ENCODE measurements at places on chromosomes 2 and 18.

DNA sequence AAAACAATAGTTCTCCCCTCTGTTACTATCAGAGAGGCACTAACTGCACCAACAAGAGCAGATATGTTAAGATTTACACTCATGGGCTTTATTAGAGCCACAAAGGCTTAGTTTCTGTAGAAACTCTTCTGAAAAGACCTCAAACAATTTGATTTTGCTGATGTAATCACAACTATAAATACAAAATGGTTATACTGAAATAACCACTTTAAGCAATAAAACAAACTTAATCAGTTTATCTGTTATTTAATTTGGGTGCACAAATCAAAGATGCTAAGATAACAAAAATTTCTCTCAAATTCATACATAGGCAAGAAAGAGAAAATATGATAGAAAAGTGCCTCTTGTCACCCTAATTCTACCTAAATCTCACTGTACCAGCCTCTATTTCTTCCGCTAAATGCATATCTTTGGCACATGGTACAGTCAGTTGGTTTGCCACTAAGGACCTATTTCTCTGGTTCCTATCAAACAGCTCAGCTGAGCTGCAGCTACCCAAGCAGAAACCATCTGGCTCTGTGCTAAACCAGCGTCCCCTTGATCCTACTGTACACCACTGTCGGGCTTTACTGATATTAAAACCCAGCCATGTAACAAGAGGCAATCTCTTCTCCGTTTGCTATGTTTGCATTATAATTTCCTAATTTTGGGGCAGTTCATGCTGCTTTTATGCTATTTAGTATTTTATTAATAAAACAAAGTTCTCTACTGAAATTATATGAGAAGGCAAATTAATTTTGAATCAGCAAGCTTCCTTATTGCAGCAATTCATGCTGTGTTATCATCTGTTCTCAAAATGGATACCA, 60.1 kb downstream of the CWC22 start:
- DNase-seq = no peak

- no peak for DNase-seq
These were observed 364.1 kb downstream of the ALK start for GRCh38 chr2:29557268-29557667.

- DNase-seq = no peak
These were observed 20.7 kb upstream of the ZNF407 start for GRCh38 chr18:74577019-74577418.

GRCh38 chr2:73640511-73640911, 1.7 kb downstream of the NAT8 start:
- no peak for DNase-seq

GRCh38 chr2:25204190-25204838, 35.9 kb upstream of the POMC start:
- no peak for DNase-seq

DNA sequence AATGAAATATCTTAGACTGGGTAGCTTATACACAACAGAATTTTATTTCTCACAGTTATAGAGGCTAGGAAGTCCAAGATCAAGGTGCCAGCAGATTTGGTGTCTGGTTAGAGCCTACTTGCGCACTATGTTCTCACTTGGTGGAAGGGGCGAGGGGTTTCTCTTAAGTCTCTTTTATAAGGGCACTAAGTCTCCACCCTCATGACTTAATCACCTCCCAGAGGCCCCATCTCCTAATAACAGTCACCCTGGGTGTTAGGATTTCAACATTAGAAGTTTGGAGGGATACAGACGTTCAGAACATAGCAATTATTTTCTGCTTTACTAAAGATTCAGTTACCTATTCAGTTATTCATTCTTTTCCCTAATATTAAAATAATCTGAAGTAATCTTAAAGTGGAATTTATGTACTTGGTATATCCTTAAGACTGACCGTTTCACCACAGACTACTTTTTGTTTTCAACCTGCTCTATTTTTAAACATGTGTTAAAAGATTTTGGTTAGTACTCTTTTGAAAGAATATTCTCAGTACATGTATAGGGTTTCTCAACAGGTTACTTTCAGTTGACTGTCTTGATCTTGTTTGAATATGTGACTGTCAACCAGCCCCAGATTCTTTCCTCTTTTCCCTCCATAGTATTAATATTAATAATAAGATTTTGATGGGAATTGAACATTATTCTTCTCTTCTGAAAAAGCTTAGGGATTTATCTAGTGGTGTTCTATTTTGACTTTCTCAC, 130.0 kb downstream of the TAF4B start:
- no peak for DNase-seq

- DNase-seq = no peak
These were observed 28.0 kb upstream of the SMIM21 start for GRCh38 chr18:75455249-75456198.

DNA sequence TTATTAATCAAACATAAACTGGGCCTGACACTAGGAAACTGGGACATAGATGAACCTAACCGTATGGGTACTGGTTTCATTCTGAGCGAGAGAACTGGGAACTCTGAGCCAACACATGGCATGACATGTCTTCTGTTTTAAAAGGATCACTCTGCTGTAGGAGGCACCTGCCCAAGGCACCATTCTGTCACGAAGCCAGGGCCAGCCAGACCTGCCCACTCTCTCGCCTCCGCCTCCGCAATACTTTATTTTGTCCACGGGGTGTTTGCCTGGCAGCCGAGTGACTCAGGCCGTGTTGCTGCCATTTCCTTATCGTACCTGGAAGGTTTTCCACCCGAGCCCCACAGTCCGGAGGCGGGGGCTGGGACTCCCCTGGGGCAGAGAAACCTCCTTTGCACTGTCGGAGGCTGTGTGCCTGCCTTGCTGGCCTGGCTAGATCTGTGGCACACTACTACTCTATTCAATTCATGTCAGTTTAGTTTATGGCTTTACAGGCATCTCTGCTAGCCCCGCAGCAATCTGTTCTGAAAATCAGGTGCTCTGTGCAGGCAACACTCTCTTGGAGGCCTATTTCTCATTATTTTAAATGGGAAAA, 120.4 kb upstream of the ACKR3 start:
- no peak for DNase-seq

- DNase-seq = peak; percentile 35
These were observed 31.3 kb upstream of the RAPGEF4 start for GRCh38 chr2:172704072-172704936.

DNA sequence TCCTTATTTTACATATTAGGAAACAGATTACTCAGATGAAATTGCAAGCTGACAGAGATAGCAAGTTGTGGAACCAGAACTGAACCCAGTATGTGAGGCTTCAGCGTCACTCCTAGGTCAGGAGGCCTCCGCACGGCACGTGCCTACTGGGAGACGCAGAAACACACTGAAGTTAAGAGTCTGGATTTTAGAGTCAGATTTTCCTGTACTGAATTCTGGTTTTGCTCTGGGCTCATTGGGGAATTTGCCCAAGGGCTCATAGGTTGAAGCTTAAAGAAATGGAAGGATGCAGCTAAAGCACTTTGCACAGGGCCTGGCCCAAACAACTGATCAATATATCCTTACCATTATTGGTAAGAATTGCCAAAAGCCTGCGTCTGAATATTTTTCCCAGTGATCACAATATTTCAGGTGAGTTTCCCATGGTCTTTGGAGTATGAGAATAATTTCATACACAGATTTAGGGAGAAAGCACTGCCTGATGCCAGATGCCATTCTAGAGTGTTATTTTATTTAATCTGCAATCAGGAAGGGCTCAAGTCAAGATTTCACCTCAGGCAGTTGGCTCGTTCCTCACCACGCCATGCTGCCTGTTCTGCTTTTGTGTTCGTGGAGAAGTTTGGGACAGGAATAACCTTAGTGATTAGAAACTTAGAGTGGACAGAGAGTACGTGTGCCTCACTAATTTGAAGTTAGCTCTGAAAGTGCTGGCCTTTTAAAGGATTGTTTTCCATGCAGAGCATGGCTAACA, 331.9 kb downstream of the MYCN start:
- no peak for DNase-seq

DNA sequence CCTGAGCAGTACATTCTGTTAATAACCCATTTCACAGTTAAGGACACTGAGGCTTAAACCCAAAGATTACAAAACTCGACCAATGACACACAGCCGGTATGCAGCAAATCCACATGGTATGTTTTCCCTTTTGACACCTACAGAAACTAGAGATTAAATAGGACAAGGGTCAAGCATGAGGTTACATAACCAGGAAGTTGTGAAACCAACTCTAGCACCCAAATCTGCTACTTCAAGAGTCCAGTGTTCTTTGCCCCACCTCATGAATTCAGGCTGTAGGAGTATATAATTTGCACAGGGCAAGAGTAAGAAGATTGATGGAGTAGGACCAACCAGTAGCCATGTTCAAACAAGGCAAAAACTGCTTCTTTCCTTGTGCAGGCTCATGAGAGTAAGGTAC, 249.8 kb downstream of the BCL11A start:
- DNase-seq = no peak

DNA sequence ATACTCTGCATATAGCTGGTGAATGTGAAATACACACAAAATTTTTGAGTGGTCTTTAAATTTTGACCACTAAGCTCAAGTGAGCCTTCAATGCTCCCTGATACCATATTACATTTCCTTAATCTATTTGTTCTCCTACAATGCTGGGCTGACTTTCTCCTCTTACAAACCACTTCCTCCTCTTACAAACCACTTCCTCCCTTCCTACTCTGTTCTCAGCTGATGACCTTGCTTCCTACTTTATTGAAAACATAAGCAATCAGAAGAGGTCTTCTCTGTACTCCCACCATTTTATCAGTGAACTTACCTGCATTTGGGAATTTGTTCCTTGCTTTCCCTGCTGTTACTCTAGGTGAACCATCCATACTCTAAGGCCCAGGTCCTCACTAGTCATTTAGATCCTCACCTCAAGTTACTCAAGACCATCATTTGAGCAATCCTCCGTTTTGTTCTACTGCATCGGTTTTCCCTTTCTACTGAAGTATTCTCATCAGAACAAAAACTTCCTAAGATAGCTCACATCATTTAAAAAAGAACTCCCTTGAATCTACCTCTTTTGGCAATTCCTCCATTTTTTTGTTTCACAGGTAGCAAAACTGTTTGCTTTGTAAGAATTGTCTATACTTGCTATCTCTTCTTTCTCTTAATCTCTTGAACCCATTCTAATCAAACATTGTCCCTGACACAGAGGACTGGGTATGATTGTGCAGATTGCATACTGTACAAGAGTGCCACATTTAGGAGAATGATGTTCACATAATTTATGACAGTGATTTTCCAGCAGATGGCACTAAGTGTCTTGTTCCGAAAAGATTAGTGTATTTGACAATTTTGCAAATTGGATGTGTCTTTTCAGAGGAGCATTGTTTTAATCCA, 96.5 kb downstream of the EPB41L5 start:
- no peak for DNase-seq

- DNase-seq = no peak
These were observed 379.3 kb downstream of the BCL11A start for GRCh38 chr2:60174146-60174545.

GRCh38 chr2:171346723-171347557, 86.8 kb downstream of the METTL8 start:
- no peak for DNase-seq

- DNase-seq = no peak
These were observed 10.1 kb upstream of the CERS6 start for GRCh38 chr2:168445960-168446359.

- DNase-seq = peak; percentile 57
These were observed 59.0 kb downstream of the RASGRP3 start for GRCh38 chr2:33535421-33535820.

GRCh38 chr2:169007941-169008340, 23.2 kb downstream of the ABCB11 start:
- no peak for DNase-seq

- no peak for DNase-seq
These were observed 179.7 kb upstream of the LRP1B start for GRCh38 chr2:142310530-142310929.

GRCh38 chr2:14720319-14720718, 87.8 kb downstream of the LRATD1 start:
- no peak for DNase-seq

DNA sequence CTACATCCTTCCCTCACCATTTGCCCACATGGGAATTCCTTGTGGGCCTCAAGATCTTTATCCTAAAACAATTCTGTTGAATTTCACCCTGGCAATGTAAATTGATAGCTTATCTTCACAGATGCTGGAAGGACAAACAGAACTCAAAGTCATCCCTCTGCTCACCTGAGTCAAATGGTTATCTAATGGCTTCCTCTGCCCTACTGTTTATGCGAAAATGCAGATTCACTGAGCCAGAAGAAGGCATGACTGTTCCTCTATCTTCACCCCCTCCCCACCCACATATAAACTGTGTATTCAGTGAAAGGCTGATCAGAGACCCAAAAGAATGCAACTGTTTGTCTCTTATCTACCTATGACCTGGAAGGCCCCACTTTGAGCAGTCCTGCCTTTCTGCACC, 43.9 kb upstream of the VWA3B start:
- DNase-seq = no peak

GRCh38 chr2:4947911-4948310, 744.3 kb upstream of the SOX11 start:
- no peak for DNase-seq

DNA sequence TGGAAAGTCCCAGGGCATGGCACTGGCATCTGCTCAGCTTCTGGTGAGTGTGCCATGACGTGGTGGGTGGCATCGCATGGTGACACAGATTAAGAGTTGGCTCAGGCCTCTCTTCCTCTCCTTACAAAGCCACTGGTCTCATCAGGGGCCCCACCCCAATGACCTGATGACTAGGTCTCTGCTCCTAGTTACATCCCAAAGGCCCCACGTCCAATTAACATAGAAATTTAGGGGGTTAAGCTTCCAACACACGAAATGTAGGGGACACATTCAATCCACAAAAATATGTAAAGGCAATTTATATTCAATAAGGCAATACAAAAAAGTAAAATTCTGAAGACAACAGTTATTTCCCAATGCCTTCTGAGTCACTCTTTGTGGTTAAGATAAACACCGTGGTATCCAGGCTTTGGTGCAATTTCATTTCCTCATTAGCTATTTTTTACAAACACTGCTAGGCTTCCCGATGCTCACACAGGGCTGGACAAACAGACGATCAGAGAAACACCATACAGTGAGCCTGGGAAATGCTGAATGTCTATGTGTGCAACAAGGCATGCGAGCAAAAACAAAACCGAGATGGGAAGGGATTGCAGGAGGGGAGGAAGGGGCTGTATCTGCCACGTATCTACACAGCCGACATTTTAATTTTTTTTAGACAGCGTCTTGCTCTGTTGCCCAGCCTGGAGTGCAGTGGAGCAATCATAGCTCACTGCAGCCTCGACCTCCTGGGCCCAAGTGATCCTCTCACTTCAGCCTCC, 67.2 kb downstream of the MBP start:
- DNase-seq = no peak

GRCh38 chr2:135265960-135266490, 213.9 kb downstream of the RAB3GAP1 start:
- no peak for DNase-seq

Data from DMS 273 treated with DMSO at 0.1 percent for 48 hours (cell line).